Renal cortex interstitium (tissue), 15 donors: ENCODE measurements at places on chromosomes 3 and 15. TPM values are rescaled to one million over a fixed set of nuclear protein-coding genes. Genes with fewer than 3 reads are reported as not detected.

The SLC22A14 gene
- 0.62 TPM for polyA plus RNA-seq

The IL17RD gene
- polyA plus RNA-seq, result 49.5 TPM

The RPL32 gene
- 1,974 TPM for polyA plus RNA-seq

The CSTA gene
- polyA plus RNA-seq, result 0.74 TPM

The SENP2 gene
- polyA plus RNA-seq, result 48.6 TPM

The HYAL1 gene
- 7.2 TPM for polyA plus RNA-seq

The OPA1 gene
- 80.5 TPM for polyA plus RNA-seq

The NPAP1 gene
- 0.61 TPM for polyA plus RNA-seq
